ENCODE measurements at places on chromosomes 7 and 10.

DNA sequence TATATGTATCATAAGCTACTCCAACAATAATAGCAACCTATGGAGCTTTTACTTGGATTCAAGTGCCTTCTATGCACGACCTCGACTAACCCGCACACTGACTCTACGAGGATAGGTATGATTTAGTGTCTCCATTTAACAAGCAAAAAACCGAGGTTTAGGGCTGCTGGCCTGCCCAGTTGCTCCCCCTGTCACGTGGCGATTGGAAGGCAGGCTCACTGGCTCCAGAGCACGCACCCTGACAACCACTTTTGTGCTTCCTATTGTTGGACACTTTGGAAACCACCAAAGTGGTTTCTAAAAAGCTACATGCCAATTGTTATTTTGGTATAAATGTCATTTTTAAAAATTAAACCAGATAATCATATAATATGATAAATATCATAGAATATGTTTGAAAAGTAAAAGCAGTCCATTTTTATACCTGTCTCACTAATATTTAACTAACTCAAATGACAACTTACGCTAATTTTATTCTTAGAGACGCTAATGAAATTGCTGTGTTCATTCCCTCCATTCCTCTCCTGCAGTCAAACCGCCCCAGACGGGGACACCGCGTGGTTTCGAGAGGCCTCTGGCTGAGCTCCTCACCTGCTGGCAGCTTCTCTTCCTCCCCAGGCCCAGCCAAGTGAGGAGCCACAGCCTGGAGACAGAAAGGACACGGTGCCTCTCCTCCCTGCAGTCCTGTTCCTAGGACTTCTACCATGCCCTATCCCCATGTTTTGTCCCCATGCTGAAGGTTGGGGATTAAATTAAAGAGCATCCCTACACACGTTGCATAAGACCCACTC lies 22.2 kb upstream of the RHEB start:
- no peak for DNase-seq

DNA sequence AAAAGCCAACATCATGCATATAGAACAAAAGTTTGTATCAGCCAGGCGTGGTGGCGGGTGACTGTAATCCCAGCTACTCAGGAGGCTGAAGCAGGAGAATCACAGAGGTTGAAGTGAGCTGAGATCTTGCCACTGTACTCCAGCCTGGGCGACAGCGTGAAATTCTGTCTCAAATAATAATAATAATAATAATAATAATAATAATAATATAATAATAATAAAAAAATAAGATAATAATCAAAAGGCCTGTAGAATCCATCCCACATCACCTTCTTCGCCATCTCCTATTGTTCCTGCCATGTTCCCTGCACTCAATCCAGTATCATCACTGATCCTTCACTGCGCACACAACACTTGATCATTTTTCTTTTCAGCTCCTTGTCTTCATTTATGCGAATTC lies 619.3 kb upstream of the ADARB2 start:
- no peak for DNase-seq

GRCh38 chr10:18343573-18343972 lies 203.3 kb downstream of the CACNB2 start:
- DNase-seq = no peak

- DNase-seq = peak; percentile 26
Observed at GRCh38 chr7:95511716-95512260, 26.0 kb downstream of the ASB4 start.

DNA sequence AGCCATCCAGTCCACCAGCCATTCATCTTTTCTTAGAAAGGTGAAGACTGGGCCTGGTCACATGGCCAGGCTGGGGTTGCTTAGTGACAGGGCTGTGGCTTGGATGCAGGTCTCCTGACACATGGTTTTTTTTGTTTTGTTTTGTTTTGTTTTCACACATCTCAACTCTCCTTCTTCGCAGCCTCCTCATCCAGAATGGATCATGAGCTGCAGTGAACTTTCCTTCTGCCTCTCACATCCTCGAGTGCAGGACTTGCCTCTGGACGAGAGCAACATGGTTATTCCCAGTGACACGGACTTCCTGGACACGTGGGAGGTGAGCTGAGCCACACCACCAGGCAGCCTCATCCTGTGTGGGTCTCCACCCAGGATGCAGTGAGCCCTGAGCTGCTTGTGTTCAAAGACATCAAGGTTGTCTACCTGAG lies 9.5 kb downstream of the AKR1E2 start:
- no peak for DNase-seq

GRCh38 chr7:156173346-156173745 lies 361.1 kb upstream of the SHH start:
- DNase-seq = no peak

- no peak for DNase-seq
Observed at GRCh38 chr10:70135046-70135445, 2.4 kb upstream of the AIFM2 start.

- no peak for DNase-seq
Observed at GRCh38 chr10:94006591-94007550, 13.1 kb downstream of the PLCE1 start.

- no peak for DNase-seq
Observed at GRCh38 chr10:100654782-100655325, 90.5 kb upstream of the PAX2 start.

- no peak for DNase-seq
Observed at GRCh38 chr7:28782362-28782761, 175.8 kb downstream of the TRIL start.

DNA sequence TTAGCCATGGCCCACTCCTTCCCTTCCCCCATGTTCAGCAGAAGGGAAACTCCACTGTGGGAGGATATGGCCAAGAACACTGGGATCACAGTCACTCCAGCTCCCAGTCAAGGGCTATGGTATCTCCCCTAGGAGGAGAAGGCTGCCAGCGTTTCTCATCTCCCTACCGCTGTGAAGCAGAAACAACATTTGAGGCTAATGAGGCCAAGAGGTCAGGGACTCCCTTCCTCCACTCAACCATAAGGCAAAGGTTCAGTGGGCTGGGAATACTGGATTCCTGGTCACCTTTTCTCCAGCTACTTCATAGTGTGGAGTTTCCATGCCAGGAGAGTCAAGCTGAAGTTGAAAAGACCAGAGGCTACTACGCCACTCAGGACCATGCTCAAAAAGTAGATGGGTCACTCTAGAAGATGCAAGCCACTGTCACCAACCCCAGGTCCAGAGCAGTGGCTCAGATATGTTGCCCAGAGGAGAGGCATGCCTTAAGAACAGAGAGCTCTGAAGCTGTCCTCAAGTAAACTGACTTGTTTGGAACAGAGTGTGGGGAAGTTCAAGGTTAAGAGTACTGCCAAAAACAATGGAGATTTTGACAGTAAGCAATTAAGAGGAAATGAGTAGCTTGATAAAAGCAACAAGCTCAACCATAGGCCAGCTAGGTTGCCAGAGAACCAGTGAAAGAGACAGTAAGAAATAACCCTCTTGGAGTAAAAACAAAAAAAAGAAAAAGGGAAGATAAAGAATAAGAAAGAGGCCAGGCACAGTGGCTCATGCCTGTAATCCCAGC lies 3.8 kb upstream of the TMEM140 start:
- no peak for DNase-seq

DNA sequence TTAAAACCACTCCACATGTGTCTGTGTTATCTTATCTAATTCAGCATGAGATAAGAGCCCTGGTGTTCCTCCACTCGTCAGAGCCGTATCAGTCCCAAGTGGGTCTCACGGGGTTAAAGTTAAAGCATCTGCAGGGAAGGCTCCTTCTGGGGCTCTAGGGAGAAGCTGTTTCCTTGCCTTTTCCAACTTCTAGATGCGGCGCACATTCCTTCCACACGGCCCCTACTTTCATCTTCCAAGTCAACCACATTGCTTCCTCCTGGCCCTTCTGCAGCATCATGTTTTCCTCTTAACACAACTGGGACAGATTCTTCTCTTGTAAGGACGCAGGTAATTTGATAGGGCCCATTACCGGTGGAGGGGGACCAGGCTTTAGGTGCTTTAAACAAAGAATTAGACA lies 620.1 kb upstream of the DPP6 start:
- no peak for DNase-seq

DNA sequence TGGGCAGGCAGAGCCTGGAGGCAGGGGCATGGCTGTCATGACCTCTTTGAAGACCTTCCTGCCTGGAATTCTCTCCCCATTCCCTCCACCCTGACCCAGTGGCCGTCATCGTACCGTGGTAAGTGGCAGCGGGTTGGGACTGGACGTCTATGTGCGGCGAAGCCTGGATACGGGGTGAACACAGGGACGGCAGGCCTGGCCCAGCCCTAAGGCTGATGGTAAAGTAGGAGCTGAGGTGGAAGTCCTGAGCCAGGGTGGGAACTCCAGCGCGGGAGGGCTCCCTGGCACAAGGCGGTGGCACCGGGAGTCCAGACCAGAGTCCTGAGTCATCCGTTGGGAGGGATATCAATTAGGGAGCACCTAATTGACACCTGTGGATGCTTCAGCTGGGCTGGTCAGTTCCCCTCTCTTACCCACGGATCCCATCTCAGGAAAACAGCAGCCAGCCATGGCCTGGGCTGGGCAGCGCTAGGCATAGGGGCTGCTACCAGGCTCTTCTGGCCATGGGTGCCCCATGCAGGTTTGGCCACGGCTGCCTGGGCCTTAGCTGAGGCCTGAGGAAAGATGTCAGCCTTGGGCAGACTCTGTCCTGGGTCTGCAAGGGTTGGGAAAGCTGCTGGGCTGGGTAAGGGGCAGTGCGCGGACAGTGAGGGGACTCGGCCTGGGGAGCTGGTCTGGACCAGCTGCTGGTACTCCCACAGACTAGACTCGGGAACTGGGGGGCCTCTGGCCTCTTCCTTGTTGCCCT lies 3.3 kb downstream of the PPIF start:
- DNase-seq = no peak

DNA sequence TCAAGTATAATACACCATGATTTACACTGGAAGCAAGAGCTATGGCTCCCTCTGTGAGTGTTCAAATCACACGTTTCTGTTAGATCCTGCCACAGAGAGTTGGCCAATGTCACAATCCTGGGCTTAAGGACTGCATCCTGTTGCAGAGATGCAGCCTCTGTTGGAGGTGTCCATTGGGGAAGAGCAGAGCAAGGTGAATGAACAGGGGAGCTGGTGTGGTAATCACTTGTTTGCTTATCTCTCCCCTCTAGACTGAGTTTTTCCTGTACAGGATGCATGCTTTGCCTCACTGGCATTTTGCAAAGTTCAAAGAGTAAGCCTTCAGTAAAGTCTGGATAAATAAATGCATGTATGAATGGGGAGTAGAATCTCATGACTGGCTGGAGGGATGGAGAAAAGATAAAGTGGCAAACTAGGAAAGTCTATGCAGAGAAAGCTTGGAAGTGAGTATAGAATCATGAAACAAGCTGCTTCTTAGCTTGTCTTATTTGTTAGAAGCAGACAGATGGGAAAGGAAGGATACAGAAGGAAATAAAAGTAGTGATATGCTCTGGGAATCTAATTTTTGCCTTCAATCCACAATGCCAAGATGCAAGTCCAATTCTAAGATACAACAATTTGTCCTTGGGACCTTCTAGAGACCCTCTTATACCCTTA lies 605.9 kb downstream of the KCNMA1 start:
- DNase-seq = no peak

- DNase-seq = no peak
Observed at GRCh38 chr7:126489874-126490273, 762.9 kb downstream of the GRM8 start.

GRCh38 chr7:14226126-14226525 lies 236.7 kb upstream of the ETV1 start:
- DNase-seq = no peak

DNA sequence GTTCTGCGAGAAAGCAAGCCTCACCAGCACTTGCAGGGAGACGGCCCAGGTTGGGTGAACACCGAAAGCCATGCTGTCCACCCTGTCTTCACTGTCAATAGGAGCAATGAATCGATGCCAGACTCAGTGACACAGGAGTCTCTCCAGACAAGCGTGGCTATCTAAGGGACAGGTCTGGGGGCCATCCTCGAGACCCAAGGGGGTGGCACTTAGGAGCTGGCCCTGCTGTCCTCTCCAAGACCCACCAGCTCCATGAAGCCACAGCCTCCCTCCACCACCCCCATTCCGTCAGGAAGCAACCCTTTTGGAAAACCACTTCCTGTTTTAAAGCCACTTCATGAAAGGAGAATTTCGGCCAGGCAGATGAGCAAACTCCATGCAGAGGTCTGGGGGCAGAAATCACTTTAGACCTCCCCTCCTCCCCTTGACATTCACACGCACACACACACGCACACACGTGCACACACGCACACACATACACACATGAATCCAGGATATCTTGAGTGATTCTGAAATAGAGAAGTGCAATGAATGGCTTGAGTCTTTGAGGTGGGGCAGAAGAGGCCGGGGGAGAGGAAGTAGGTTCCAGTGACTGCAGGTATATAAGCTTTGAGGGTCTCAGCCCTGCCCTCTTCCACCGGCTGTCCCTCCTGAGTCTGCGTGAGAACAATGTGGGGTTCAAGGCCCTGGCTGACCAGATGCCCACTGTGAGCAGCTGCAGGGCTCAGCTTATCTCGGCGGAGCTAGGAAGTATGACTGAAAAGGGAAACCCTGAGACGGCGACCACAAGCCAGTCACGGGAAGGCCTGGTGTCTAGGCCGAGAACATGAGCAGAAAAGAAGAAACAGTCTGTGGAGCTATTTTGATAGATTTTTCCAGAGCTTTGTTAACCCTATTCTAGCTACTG lies 25.0 kb downstream of the RGS10 start:
- no peak for DNase-seq

DNA sequence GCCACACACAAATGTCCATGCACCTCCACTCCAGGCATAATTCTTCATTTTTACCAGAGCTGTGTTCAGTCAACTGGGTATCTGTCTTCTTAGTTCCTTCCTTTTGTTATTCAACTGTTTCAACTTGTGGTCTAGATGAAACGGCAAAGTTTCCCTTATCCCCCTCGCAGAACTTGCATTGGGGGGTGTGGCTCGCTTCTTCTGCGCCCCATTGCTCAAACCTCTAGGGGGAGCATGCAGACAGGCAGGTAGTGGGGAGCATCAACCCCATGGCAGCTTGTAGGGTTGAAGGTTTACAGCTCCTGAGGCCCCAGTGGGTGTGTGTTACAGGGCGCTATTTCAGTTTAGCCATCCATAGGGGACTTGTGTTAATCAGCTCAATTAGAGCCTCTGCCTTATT lies 38.3 kb upstream of the COBL start:
- no peak for DNase-seq

GRCh38 chr10:71128311-71128980 lies 83.9 kb upstream of the UNC5B start:
- DNase-seq = no peak

DNA sequence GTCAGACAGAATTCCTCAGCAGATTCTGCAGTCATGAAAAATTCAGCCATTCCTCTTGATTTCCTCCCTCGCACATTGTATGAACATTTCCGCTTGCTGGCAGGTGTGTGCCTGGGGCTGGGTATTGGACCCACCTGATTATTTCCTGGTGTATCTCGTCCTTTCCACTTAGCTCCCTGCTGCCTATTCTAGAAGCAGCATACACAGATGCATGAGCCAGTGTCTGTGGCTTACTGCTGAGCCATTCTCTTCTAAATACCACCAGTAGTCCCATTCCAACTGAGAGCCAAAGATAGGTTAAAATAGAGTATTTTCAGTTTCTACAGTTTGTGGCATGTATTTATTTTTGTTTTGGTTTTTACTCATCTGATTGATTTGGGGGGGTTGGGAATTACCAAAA lies 270.1 kb upstream of the AKR1E2 start:
- no peak for DNase-seq

GRCh38 chr10:96324447-96324846 lies 20.2 kb downstream of the DNTT start:
- no peak for DNase-seq

GRCh38 chr10:107546986-107547385 lies 382.5 kb upstream of the SORCS1 start:
- DNase-seq = no peak

All from DMS 273 treated with DMSO at 0.1 percent for 48 hours (cell line).